CD4-positive, alpha-beta T cell treated with Interleukin-17A for 4 hours (primary cell): ENCODE measurements at places on chromosomes 4 and X.

DNA sequence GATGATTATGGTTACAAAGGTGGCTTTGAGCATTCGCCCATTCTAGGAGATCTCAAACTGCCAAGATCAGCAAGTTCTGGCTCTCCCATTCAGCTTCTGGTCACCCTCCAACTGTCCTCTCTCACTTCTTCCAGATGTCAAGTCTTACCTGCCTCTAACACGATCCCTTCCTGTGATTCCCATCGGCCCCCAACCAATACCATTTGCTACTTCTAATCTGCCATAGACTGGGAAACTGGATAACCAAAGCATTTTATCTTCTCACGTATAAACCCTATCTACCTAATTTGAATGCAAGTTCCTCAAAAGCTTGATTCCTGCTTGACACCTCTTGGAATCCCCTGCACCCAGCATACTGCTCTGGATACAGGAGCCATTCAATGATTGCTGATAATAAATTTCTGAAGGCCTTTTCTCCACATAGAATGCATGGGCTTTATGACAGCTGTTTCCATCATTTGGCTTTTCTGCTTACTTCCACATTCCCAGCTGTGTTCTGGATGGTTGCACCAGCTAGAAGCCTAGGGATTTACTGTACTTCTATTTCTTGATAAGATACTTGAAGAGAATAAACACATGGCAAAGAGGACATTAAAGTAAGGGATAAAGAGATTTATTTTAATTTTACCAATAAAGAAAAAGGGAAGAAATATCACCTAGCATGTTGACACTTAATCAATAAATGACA, 9.6 kb downstream of the GPC4 start:
- no peak for DNase-seq

DNA sequence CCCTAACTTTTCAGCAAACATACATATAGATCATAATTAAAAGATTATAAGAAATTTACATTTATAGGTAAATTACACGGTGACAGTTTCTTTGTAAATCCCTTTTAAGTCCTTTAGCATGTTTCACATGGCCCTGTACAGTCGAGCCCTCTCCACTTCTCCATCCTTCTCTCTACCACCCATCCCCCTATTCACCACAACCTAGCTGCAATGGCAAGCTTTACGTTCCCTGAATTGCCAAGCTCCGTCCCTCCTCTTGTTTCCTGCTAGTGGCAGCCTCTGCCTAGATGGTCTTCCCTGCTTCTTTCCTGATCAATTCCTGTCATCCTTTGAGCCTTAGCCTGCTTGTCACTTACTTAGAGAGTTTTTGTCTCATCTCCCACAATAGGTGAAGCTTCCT, 116.2 kb downstream of the TMA16 start:
- no peak for DNase-seq

DNA sequence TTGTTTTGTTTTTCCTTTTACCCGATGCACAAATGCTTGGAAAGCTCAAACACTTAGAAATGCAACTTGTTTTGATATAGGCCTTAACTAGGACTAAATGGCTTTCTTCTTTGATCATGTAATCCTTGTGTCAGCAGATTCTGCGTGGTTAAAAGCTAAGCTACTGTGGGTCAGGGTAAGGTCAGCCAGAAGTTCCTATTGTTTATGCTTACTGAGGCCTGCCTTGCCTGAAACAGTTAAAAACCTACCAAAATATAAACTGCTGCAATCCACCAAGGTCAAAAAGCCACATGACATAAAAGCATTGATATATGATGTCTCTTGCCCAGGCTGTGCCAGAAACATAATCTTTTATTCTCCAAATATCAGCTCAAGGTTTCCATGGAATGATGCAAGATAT, 223.4 kb downstream of the FAM47B start:
- DNase-seq: no peak

DNA sequence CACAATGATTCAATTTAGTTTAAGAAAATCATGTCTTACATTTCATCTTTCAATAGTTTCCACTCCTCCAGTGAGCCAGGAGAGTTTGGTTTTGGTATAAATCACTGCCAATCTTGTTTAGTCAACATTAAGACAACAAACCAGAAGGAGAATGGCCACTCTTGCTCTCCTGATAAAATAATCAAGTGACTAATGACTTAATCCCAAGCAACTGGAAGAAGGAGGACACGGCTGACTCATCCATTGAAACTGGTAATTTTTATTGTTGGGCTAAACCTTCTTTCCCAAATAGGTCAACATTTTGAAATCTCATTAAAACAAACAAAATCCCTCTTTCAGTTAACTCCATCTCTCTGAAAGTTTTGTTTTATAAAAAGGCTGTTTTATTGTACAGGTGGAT, 230.2 kb downstream of the CLCN4 start:
- DNase-seq: no peak

DNA sequence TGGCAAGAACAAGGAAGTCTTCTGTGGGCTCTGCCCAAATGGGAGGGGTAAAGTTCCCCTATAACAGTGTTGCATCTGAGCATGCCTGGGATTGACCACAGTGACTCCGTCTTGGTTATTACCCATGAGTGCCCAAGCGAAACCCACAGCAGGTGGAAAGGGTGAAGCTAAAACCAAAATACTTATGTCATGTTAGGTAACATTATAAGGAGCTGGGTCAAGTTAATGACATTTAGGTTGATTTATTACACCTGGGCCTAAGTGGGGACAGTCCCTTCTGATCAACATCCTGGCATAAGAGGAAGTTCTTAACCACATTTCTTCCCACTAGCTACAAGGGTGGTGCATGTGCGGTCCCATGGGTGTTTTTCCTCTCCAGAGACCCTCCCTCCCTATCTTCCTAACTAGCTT, 1.3 kb upstream of the ZNF732 start:
- no peak for DNase-seq

DNA sequence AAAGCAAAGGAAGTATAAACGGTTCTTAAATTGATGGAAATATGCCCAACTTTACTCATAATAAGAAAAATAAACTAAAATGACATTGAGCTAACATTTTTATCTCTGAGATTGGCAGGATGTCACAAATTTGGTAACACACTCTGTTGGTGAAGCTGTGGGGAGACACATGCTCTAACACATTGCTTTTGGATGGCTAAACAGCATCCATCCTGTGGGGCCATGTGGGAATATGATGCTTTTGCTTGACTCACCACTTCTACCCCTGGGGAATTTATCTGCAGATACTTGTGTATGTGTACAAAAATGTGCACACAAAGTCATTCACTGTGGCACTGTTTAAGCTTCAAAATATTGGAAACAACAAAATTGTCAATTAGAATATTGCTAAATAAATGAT, 100.2 kb downstream of the ANAPC4 start:
- DNase-seq: no peak

DNA sequence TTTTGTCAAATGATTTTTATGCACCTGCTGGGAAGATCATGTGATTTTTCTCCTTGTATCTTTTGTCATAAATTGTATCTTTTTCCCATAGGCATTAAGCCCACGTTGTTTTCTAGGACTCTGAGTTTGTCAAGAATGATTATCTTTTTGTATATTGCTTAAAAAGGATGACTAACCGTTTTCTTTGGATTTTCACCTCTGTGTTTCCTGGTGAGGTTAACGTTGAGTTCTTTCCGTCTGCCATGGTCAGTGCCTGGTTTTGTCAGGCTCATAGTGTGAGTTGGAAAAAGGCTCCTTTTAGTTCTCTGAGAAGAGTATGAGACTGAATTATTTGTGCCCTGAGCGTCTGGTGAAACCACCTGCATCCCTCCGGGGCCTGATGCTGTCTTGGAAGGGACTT, 21.9 kb downstream of the PCGF3 start:
- no peak for DNase-seq
